Activated CD4-positive, alpha-beta T cell treated with anti-CD3 and anti-CD28 coated beads for 36 hours (primary cell): ENCODE measurements at places on chromosomes 4 and X. TPM values are rescaled to one million over a fixed set of nuclear protein-coding genes. Genes with fewer than 3 reads are reported as not detected.

DNA sequence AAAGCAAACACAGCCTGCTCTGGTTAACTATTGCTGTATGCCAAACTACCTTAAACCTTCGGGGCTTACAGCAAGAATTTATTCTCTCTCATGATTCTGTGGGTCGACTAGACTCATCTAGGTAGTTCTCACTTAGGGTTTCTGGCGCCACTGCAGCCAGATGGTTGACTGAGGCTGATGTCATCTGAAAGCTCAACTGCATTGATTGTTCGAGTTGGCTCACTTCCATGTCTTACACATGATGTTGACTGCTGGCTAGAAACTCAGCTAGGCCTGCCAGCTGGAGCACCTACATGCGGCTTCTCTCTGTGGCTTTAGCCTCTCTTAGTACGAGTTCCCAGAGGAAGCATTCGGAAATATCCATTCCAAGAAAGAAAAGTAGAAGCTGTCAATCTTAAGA is 103.2 kb downstream of the SRPX start:
- H3K4me1 ChIP-seq: no peaks in the 10 kb centered on the region
- no peak overlapping the region for H3K4me3 ChIP-seq
- H3K36me3 ChIP-seq: no peaks in the 10 kb centered on the region
- no peaks in the 10 kb centered on the region for H3K27me3 ChIP-seq
- DNase-seq: peak; percentile 2

- H3K27ac ChIP-seq: no peak overlapping the region
- no peak for DNase-seq
- H3K4me3 ChIP-seq: no peak overlapping the region
- no peaks in the 10 kb centered on the region for H3K27me3 ChIP-seq
Measured at GRCh38 chrX:338836-339400, 20.3 kb upstream of the GTPBP6 start.

- peak; percentile 16 for DNase-seq
- H3K27me3 ChIP-seq: peaks cover 38% of the 10 kb centered on the region
- peak overlapping the region; percentile 76 for H3K4me3 ChIP-seq
- peak overlapping the region; percentile 32 for H3K27ac ChIP-seq
- no peaks in the 10 kb centered on the region for H3K36me3 ChIP-seq
Measured at GRCh38 chr4:90127706-90128345, 632 bp downstream of the CCSER1 start.

GRCh38 chrX:48461830-48462229 is 8.2 kb downstream of the SLC38A5 start:
- no peak overlapping the region for H3K4me3 ChIP-seq
- peaks cover 37% of the 10 kb centered on the region for H3K4me1 ChIP-seq
- H3K36me3 ChIP-seq: peaks cover 54% of the 10 kb centered on the region
- peak overlapping the region; percentile 69 for H3K27ac ChIP-seq
- peak; percentile 60 for DNase-seq
- no peaks in the 10 kb centered on the region for H3K27me3 ChIP-seq

FABP2 gene
- not detected for total RNA-seq
